ENCODE measurements at places on chromosomes 12 and 14.

GRCh38 chr14:36028218-36028617 is 148.3 kb downstream of the PTCSC3 start:
- DNase-seq = no peak

GRCh38 chr14:69710378-69710777 is 56.6 kb upstream of the SRSF5 start:
- DNase-seq = no peak

DNA sequence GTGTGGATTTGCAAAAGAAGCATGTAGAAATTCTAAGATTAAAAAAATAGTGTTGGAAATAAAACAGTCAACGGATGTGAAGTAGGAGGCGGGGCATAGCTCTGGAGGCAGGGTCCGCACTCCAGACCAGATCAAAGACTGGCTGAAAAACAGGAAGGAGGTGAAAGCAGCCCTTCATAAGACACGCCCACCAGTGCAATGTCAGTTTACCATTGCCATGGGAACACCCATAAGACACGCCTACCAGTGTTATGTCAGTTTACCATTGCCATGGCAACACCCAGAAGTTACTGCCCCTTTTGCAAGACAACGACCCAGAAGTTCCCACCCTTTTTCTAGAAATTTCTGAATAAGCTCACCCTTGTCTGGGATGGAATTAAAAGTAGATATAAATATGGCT is 87.1 kb downstream of the FZD10 start:
- no peak for DNase-seq

- DNase-seq = no peak
These were observed 62.3 kb upstream of the TMEM263 start for GRCh38 chr12:106893451-106893850.

DNA sequence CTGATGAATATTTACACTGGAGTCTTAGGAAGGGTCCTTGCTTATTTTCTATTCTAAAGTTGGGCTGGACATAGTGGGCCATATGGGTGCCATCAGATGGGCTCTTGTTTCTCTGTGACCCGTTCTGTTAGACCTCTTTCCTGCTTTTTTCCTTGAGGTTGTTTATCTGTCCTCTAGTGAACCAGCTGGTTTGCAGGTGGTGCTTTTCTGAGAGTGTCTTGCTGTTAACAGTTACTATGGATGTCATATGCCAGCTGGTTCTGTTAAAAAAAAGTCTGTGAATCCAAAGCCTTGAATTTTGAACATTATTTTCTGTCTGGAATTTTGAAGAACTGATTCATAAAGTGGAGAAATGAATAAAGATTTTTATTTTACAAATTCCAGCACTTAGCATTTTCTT is 29.2 kb downstream of the ZC3H14 start:
- DNase-seq = no peak

DNA sequence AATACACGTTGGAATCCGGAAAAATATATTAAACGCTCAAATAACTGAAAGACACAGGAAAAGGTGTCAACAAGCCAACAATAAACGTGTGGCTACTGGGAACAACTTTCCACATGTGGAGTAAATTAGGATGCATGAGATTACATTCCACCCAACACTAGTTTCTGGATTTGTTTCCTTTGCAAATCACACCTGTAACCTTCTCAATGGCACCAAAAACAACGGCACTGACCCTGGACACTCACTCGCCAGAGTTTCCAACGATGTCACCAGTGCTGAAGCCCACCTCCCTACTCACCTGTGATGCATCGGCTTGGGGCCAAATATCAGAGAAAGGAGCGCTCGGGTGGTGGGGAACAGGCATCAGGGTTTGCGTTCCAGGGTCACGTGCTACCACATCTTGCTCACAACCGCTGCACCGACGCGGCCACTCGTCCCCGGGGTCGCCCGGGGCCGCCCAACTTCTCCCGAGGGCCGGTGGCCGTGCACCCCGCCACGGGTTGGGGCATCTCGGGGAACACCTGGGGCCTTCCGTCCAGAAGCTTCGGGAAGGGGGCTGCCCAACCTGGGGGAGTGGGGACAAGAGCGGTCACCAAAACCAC is 629 bp downstream of the PRDM4 start:
- DNase-seq = no peak

DNA sequence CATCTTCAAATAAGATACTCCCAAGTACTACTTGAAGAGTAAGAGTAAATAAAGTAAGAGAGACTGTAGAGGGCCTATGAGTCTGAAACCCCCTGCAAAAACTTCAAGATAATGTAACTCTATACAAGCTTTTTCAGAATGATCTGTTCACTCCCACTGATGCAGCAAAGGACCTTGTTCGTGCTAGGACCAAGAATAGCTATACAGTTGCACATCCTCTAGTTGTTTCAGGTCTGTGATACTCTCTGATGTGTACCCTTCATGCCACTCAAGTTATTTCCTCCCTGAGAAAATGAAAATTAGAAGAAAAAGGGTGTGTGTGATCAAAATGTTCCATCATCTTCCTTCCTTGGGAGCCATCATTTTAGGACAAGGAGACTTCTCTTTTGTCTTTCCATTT is 204.4 kb downstream of the ALX1 start:
- no peak for DNase-seq

- no peak for DNase-seq
These were observed 172.6 kb downstream of the RASSF9 start for GRCh38 chr12:85663631-85664030.

DNA sequence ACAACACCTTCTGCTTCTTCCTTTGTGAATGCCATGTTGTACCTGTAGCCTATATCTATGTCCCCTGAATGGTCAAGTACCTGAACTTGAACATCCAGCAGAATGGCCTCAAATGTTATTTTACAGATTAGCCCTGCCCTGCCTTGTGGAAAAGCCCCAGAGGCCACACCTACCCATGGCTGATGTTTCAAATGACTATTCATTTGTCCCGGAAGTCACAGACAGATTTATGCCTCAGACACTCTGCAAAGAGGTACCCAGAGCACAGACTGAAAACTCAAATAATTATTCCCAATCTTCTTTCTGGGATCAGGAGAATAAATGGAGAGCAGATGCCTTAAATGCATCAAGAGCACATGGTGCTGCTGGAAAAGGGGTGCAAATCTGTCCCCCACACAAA is 13.0 kb upstream of the DPF3 start:
- no peak for DNase-seq
